ENCODE measurements at places on chromosomes 3 and 15. TPM values are rescaled to one million over a fixed set of nuclear protein-coding genes. Genes with fewer than 3 reads are reported as not detected.

DNA sequence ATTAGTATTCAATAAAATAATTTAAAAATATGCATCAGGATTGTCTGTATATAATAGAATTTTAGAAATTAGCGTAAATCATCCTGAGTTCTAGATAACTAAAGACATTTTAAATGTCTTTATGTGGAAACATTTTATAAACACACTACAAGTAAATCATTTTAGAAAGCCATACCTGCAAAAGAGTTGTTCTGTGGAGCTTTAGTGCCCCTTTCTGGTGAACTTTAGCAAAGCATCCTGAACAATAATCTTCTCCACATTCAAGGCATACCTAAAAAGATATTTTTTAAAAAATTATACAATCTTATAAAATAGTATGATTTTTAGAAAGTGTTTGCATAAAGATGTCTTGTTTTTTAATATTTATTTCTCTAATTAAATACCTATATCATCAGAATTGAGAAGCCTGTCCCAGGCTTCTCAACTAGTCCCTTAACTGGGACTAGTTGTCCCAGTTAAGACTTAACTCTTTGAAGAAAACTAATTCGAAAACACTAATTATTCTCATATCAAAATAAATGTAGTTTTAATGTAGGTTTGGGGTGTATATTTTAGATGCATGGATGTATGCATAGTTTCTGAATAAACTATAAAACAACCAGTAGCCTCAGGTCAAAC, 29.7 kb downstream of the ZBBX start:
- DNase-seq = no peak

DNA sequence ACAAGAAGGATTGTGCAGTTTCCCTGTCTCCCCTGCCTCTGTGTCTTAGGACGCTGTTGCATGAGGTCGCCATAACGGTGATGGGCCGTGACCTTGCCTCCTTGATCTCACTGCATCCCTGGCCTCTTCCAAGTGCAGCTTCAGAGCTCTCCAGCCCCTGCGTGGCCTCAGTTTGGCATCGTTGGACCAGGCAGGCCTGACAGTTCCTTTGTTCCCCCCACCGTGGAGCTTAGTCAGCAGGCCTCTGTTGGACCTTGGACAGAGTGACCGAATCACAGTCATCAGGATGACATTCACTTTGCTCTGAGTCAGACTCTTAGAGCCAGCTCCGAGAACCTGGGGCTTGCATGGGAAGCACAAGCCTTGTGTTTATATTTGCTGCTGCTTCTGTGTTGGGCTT, 139.4 kb downstream of the OPA1 start:
- peak; percentile 84 for DNase-seq

DNA sequence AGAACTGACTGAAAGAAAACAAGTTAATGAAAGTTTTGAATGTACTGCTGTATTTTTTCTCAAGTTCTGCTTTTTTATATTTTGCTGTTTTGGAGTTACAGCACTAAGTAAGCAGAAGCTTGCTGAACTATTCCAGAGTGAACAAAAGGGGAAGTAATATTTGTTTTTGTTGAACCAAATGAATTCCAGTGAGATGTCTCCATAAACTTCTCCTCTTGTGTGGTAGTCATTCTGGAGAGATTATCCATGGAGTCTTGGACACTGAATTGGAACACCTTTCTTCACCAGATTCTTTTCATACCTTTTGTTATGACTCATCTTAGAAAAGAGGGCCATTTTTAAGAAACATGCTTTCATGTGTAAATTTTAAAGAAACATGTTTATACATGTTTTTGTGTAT, 8.8 kb downstream of the ANKUB1 start:
- no peak for DNase-seq

DNA sequence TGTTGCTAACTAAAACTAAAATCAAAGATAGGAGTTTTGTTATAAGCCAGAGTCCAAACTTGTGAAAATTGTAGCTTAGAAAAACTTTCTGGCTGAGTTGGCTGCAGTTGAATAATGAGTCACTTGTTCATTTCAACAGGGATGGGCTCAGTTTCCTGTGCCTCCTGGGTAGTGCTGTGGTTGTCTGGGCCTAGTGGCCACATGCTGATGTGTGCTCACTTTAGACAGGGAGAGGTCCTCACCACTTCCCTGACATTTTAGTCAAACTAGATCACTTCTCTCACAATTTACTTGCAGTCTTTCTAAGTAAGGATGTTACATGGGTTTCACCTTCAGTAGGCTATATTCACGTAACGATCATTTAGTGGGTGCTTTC, 6.3 kb upstream of the UBE2Q2 start:
- DNase-seq = no peak

DNA sequence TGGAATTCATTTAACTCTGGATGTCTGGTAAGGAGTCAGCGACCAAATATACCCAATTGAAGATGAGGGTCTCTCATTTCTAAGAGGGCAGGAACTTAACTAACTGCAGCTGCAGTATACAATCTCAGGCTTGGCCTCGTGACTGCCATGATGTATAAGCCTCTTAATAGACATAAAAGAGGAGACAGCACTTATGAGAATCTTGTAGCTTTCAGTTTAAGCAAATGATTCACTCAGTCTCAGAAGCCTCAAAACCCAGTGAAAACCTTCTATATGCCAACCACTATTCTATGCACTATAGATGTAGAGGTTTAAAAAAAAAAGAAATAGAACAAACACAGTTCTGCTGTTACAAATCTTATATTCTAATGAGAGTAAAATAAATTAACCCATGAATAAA, 513.9 kb downstream of the TBL1XR1 start:
- DNase-seq = no peak

DNA sequence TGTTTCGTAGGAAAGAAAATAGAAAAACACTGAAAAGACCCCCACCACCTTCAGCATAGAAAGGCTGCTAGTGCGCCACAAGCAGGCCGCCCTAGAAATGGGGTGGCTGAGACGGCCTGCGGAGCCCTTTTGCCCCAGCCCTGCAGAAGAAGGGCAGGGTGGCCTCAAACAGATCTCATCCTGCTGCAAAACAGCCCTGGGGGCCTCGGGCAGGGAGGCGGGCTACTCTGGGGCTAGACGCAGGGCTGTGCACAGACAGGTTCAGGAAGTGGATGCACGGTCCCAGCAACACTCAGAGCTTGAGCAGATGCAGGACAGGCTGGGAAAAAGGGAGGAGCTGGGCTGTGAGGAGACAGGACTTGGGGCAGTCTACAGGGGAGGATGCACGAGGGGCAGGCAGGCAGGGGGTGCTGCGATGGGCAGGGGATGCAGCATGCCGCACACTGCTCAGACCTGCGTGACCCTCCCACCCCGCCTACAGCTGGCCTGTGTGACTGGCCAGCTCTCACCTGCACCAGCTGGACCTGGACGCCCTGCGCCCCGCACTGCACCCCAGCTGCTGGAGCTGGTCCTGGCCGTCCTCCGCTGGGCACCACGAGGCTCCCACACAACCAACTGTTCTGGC, 34.3 kb downstream of the ZXDC start:
- DNase-seq = no peak

GRCh38 chr3:126582311-126582710, 23.6 kb upstream of the C3orf22 start:
- DNase-seq = no peak

DNA sequence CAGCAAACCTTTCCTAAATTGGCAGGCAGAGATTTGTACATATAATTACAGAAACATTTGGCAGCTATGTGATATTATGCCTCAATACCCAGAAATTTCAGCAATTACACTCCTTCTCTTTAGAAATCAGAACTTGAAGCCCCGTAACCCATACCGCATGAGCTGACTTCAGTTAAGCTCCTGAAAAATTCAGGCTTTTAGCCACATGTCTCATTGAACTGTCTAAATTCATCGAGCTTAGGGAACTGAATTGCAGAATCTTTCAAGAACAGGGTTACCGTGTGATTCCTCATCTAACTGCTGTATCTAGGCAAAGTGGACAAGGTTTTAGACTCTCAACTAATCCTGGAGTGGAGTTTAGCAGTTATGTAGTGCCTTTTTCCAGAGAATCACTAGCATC, 333.0 kb downstream of the EPHA3 start:
- DNase-seq = no peak

- no peak for DNase-seq
These were observed 9.3 kb upstream of the HCN4 start for GRCh38 chr15:73378089-73378488.

GRCh38 chr15:63381301-63382204, at the start of gene CA12:
Gene CA12, minus strand, starts transcription at chr15:63381846. Its CDS starts 126 bp downstream, at chr15:63381720.
- no peak for DNase-seq

DNA sequence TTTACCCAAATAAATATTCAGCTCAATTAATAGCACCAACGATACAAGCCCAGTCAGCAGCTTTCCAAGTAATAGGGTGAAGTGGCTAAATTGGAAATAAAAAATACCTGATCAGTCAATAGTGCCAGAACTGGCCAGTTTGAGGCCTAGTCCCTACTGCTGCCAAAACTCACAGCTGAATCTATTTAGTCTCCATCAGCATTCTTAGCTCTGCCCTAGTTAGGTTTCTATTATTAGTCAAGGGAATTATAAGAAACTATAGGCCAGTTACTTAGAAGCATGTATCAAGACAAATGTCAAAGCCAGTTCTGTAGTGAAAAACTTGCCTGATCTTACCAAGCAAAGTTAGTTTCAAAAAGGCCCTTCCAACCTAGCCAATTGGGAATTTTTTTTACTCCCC, 146.2 kb upstream of the ZBTB20 start:
- DNase-seq = no peak

DNA sequence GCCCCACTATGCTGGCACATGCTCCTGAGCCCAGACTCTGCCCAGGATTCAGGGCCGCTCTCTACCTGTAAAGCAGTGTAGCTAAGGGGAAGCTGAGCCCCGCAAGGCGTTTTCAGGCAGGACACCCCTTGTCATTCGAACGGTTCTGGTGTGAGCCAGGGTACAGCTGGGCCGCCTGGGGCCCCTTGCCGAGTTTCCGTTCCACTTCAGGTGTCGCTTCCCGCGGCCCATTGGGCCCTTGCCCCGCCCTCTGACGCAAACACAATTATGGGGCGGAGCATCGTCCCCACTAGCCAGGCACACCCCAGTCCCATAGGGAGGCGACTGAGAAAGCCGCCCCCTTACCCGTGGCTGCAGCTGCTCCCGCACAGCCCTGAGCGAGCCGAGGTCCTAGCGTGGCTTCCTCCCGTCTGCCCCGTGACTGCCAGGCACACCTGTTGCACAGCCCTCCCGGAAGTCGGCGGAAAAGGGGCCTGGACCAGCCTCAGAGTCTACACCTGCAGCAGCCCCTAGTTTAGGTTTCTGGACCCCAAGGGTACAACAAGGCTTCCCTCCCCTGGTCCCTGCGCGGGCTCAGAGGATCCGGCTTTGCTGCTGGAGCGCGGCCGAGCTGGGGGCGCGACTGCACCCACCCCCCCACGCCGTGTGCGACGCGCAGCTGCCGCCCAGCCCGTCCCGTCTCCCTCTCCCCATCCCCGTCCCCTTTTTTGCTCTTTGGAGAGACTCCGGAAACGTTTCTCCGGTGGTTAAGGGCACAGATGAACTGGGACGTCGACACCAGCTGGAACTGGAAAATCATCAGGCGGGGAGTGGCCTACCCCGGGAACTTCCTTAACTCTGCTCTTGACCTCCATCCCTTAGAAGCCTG, at the start of gene PLSCR2:
Gene PLSCR2, minus strand, starts transcription at position 412 of the 868 bp plus-strand sequence. CDS start 9,657 bp downstream, outside the sequence.
- peak; percentile 55 for DNase-seq

GRCh38 chr3:4504340-4505261, 11.5 kb downstream of the ITPR1 start:
- peak; percentile 50 for DNase-seq

Gene GP5
- total RNA-seq = not detected

Gene PDZRN3
- total RNA-seq = 84.2 TPM

Gene CPLX3
- total RNA-seq = 3.6 TPM

Data from adrenal gland (tissue), 19 donors.